NCI-H2029 (cell line): ENCODE measurements at places on chromosomes 4 and X.
A peak's percentile ranks its signal among the peaks of the same experiment; 100 is the strongest.

DNA sequence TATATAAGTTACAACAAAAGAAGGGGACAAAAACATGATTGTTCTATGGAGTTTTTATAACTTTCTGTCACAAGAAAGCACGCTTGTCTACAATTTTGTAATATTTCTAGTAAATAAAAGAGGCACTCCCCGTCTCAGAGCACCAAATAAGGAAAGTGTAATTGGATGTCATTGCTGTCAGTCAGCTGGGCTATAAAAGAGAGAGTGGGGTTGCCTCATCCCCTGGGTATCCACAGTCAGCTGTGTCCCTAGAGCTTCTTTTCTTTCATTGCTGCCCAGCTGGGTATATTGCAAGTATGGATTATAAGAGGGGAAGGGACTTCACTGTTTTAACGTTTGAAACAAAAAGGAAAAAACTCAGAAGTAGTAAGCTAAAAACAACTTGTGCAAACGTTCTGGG is 61.3 kb downstream of the NPNT start:
- DNase-seq, result no peak

DNA sequence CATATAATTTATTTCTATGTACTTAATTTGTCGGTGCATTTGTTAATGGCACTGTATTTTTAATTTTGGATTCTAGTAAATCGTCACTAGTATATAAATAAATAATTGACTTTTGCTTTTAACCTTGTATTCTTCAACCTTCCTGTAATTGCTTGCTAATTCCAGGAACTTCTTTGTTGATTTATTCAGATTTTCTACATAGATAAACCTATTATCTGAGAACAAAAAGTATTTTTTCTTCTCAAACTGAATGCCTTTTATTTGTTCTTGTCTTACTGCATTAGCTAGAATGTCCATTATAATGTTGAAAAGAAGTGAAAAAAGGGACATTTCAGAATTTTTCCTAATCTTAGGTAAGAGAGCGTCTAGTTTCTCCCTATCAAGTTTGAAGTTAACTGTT is 839.1 kb downstream of the SH3BGRL start:
- no peak for DNase-seq

DNA sequence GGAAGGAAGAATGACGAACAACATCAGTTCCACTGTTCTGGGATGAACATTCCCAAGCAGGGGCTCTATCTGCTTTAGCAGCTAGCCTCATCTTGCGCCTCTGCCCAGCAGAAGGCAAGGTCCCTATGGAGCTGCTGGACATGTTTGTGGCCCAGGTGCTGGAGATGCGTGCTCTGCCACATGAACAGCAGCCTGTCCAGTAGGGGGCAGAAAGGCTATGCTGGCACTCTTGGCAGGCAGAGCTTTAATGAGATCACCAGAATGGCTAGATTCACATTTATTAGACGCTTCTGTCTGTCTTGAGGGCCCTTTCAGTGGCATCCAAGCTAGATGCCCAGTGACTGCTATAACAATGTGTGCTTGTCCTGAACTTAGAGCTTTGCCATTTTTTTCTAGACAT is 1826.0 kb downstream of the STIM2 start:
- DNase-seq, result peak; percentile 4

DNA sequence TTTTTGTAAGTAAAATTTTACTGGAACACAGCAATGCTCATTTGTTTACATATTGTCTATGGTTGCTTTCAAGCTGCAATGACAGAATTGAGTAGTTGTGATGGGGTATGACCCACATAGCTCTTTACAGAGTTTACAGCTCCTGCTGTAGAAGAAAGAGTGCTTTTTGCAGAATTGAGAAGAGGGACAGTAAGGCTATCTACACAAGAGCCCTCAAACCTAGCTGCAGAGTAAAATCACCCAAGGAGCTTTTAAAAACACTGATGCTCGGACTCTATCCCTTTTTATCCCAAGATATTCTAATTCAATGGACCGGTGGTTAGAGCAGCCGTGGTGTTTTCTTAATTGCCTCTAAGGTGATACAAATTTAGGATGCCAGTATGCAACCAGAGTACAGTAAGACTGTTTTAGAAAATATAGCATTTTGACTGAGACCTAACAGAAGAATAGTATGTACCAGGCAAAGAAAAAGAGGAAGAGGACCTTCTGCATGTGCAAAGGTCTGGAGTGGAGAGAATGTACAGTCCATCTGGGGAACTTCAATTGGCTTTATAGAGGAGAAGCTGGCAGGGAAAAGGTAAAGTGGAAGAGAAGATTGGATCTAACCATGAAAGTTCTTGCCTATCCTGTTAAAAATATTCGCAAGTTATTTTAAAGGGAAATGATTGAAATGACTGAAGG is 663.6 kb upstream of the CPEB2 start:
- no peak for DNase-seq

GRCh38 chrX:56987741-56988140 is 7.6 kb downstream of the SPIN3 start:
- no peak for DNase-seq
